ENCODE measurements at places on chromosomes 7 and 10. TPM values are rescaled to one million over a fixed set of nuclear protein-coding genes. Genes with fewer than 3 reads are reported as not detected.

The GIMAP4 gene
- total RNA-seq, result 86.8 TPM

The MMP21 gene
- total RNA-seq, result 0.21 TPM

The CYP3A4 gene
- total RNA-seq, result not detected

DNA sequence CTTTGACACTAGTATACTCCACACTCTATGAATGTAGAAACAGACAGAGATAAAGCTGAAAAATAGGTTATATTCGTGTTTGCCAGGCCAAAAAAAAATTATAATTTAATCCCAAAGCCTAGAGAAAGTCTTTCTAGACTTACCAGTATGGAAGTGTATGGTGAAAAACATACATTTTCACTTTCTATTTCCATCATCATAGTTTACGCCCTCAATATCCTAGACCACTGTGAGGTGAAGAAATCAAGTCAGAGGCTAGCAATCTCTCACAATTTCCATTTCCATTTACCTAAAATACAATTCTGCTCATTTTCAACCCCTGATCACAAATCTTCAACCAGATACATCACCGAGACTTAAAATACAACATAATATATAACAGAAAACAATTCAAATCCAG, 16.2 kb downstream of the GPR22 start:
- no peak for DNase-seq

DNA sequence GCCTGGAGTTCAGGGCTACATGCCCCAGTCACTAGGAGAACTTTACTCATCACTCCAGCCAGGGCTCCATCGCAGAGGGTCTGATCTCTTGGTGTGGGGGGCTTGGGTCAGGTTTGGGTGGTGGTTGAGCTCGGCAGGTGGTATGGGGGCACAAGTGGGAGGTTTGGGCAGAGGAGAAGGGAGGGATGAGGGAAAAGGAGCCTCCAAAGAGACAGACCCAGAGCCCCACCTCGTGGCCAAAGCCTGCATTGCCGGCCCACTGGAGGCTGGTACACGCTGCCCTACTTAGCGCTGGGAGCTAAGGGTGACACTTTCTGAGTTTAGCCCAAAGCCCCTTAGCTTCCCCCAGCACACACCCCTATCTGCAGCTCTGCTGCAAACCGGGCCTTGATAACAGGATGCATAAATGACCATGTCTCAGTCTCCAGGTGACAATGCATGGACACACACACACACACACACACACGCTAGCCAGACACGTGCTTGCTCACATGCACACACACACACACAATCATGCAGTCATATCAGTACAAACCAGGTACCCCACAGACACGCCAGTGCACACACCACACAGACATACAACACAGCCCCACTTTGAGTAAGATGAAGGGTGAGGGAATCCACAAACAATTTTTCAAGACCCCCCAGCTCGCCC, 14.7 kb downstream of the LZTS2 start:
- DNase-seq, result peak; percentile 85

DNA sequence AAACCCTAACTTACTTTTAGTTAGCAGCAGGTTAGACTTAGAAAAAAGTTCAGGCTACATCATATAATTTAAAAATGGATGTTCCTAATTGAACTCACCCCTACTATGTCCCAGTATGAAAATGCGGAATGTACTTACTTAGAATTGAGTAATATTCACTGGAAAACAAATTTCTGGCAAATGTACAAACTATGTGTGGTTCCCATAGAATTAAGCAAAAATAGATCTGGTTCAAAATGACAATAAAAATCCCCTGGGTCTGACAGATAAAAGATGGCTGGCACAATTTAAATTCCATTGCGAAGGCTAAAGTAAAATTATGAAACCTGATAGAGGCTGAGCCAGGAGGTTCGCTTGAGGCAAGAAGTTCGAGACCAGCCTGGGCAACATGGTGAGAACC, 42.4 kb upstream of the PRKAR2B start:
- no peak for DNase-seq

The NEUROG3 gene
- not detected for total RNA-seq

- DNase-seq, result no peak
Observed at GRCh38 chr7:47954231-47954911, 6.1 kb upstream of the PKD1L1 start.

The EPHB6 gene
- 1.5 TPM for total RNA-seq

- peak; percentile 51 for DNase-seq
Observed at GRCh38 chr10:31664803-31665202, 263.8 kb downstream of the ARHGAP12 start.

DNA sequence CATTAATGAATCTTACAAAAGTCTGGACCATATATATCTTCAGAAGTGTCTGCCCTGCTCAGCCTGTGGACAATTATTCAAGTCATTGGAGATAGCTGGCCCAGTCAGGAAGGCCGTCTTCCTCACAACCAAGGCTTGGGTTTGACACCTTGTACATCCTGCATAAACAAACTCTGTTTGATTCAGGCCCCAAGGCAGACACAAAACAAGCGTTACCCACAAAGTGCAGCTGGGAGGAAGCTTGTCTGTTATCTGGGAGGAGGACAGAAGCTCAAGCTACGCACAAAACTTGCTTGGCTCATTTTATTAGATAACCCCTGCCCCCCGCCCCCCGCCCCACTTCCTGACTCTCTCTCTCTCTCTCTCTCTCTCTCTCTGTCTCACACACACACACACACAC, 166.9 kb upstream of the WDR11 start:
- no peak for DNase-seq

The LBX1 gene
- not detected for total RNA-seq

DNA sequence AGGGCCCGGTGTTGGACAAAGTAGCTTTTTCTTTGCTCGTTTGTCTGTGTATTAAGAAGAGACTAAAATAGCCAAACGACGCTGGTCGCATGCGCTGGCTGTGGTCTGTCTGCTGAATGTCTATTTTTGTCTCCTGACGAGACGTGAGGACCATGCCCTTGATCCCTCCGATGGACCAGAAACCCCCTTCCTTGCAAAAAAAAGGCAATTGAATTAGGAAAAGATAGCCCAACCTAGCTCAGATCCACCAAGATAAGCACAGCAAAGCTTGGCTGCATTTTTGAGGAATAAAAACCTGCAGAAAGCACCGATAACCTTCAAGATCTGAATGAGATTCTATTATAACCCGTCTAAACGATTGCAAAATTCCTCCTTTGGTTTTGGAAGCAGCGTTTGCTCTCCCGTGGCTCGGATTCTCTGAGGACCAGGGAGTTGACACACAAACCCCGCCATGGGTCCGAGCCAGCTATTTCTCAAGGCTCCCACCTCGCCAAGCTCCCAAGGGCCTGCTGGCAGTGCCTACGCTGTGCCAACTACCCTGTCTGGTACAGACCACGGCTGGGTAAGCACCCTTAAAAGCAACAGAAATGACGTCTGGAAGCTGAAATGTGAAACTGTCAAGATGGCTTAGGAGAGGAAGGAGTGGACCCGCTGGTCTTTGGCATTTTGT, 17.7 kb upstream of the TTYH3 start:
- DNase-seq, result no peak

GRCh38 chr7:114302858-114303257, 111.8 kb upstream of the FOXP2 start:
- no peak for DNase-seq

- no peak for DNase-seq
Observed at GRCh38 chr10:3566627-3567026, 218.4 kb downstream of the KLF6 start.

DNA sequence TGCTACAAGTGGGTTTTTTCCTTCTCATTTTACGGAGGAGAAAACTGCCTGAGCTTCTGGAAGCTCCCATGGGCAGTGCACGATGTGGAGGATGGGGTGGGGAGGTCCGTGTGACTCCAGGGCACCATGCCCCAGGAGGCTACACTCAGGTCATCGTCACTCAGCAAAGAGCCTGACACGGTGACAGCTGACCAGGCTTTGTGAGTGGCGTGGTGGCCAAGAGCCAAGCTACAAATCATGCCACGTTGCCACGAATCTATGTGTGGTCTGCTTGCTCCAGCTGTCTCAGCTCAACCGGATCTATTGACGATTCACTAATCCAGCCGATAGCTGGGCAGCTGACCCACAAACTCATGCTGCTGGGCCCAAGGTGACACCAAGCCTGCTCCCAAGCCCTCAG, 27.6 kb upstream of the C10orf71 start:
- no peak for DNase-seq

- no peak for DNase-seq
Observed at GRCh38 chr7:17524746-17525145, 226.3 kb downstream of the AHR start.

The ELAPOR2 gene
- total RNA-seq, result 16.2 TPM

The AKR1B15 gene
- total RNA-seq, result not detected

GRCh38 chr10:18369859-18370473, 229.7 kb downstream of the CACNB2 start:
- DNase-seq, result no peak

DNA sequence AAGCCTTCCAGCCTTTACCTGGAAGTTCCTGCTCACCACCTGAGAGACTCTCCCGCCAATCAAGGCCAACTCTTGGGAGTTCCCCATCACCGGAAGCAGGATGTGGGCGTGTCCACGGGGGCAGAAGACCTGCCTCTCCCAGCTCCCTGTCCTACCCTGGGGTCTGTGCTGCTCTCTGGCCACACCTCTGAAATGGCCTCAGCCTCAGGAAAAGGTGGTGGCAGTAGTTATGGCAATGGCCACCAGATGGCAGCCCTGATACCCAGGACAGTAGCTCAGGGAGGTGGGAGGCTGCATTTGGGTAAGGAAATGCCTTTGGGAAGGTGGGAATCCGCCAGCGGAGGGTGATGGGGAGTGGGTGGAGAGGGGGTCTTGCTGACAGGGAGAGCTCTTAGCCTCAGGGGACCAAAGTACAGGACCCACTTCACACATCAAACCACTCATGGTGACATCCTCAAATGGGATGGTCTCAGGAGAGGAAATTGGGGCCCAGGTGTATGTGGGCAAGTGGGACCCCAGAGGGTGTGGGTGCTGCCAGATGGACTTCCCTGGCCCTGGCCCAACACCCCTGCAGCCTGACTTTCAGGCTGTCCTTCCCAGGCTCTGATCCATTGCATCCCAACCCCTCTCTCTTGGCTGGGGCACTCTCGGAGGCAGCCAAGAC, 33.9 kb downstream of the KAZALD1 start:
- DNase-seq, result no peak

DNA sequence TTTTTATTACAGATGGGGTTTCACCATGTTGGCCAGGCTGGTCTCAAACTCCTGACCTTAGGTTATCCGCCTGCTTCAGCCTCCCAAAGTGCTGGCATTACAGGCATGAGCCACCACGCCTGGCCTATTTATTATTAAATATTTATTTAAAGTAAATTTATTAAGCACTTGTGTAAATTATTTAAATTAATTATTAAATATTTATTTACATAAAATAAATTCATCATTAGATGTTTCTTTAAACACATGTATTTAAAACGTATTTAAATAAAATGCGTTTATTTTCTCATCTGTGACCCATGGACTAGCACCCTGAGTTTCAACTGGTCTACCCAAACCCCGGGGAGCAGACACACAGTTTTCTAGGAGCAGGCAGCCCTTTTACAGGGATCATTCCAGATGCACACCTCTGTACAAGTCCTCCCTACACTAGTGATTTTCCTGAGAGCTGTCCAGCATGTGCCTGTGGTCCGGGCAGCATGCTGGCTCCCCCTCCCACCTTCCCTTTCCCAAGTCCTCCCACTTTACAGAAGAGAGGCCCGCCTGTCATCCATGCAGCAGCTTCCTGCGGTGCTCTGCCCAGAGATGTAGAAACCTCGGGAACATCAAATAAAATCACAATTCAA, 89.2 kb upstream of the ATP6V0A4 start:
- no peak for DNase-seq

GRCh38 chr10:52814506-52814905, 41.9 kb upstream of the MBL2 start:
- DNase-seq, result no peak

DNA sequence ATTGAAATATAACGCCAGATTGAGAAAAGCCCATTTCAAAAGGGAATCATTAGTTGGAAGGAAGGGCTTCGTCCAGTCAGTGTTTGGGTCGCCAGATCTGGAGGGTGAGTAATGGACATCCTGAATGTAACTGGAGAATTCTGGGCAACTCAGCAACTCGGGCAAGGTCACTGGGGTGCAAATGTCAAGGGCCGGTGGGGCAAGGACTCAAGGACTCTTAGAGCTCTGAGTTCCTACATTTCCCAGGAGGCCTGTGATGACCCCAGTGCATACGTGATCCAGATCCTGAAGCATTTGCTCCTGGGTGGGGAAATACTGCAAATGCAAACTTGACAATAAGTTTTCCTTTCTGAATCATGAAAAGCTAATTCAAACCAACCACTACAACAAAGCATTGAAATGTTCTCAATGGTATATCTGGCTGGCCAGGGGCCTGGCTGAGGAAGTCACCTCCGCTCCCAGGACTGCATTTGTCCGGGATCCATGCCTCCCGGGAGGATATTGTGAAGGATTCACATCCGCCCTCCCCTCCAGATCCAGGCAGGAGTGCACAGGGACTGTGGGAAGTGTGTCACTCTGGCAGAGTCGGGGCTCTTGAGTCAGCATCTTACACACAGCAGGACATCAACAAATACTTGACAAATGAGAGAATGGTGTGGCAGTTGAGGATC, 164.0 kb downstream of the FANK1 start:
- no peak for DNase-seq

DNA sequence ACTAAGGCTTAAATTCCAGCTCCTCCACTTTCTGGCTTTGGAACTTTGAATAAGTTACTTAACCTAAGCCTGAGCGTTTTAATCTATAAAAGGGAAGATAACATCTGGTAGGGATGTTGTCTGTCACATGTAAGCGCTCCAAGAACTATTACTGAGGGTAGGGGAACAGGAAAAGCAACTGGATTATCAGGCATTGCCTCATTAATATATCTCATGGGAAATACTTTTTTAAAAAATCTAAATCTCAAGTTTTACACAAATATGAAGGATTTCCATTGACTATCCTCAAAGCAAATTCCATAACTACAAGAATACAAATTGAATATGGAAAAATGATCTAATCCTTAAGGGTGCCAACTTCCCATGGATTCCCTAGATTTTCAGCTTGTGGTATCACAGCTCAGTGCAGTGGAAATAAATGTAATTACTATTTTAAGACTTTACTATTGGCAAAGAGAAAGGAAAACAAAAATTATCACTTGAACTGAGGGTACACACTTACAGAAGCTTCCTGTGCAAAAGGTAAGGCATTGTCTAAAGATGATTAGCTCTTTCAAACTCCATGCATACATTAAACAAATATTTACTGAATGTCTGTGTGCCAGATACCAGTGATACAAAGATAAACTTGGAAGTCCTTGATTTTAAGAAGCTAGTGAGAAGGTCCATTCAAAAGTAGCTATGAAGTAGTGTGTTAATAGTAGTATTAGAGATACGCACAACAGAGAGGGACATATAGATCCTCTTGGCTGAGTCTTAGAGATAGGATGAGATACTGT, 38.4 kb downstream of the NT5C2 start:
- no peak for DNase-seq

The KCNIP2 gene
- total RNA-seq, result 8.6 TPM

DNA sequence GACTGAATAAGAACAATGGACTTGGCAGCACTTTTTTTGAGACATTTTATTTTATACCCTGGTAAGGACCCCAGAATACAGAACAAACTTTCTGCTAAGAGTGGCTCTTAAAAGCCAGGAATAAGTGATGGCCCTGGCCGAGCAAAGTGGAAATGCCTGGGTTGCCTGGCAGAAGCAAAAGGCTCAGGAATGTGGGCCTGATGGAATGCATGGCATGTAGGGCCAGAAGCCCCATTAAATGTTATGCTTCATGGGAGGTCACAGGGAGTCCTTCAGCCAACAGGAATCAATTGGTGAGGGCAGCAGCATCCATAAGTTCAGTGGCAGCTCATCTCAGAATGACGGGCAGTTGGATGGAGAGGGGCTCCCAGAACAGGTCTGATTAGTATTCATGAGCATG, 301.5 kb upstream of the CACNA2D1 start:
- DNase-seq, result no peak

The SYCE1 gene
- total RNA-seq, result not detected

Data from uterus (tissue), 4 donors.